ENCODE measurements at places on chromosomes 6 and 20.

GRCh38 chr6:166778046-166778445 lies 151.0 kb upstream of the RPS6KA2 start:
- no peak for DNase-seq

- peak; percentile 83 for DNase-seq
These were observed 34.8 kb upstream of the MYB start for GRCh38 chr6:135146162-135146934.

GRCh38 chr6:106799031-106799894 lies 169.9 kb downstream of the QRSL1 start:
- peak; percentile 75 for DNase-seq

DNA sequence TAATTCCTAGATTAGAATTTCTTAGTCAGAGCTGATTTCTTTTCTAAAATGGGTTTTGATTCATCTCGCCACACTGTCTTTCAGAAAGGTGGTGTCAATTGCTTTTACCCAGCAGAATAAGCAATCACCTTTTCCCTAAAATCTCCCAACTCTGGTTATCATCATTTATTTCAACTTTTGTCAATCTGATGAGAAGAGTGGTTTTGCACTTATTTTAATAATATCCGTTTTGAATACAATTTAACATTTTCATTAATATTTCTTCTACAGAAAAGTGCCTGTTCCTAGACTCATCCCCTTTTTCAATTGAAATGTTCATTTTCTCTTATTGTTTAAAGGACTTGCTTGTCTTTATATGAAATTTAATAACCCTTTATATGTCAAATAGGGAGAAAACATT lies 8.2 kb upstream of the NCR2 start:
- DNase-seq, result no peak
